ENCODE measurements at places on chromosomes 7 and 10.
A peak's percentile ranks its signal among the peaks of the same experiment; 100 is the strongest.

GRCh38 chr10:95467162-95467599 lies 94.0 kb downstream of the SORBS1 start:
- no peak overlapping the region for H3K4me3 ChIP-seq
- peaks cover 2% of the 10 kb centered on the region for H3K4me1 ChIP-seq
- no peaks in the 10 kb centered on the region for H3K36me3 ChIP-seq
- no peak overlapping the region for H3K27ac ChIP-seq
- peaks cover 16% of the 10 kb centered on the region for H3K27me3 ChIP-seq
- no peak for DNase-seq

GRCh38 chr10:73096041-73096448 lies 621 bp downstream of the P4HA1 start:
- H3K27me3 ChIP-seq = no peaks in the 10 kb centered on the region
- DNase-seq = peak; percentile 72
- peaks cover 16% of the 10 kb centered on the region for H3K36me3 ChIP-seq
- peak overlapping the region; percentile 99 for H3K4me3 ChIP-seq

- H3K27me3 ChIP-seq = no peaks in the 10 kb centered on the region
- H3K27ac ChIP-seq = no peak overlapping the region
- no peak for DNase-seq
- no peaks in the 10 kb centered on the region for H3K4me1 ChIP-seq
- no peak overlapping the region for H3K4me3 ChIP-seq
- H3K36me3 ChIP-seq = no peaks in the 10 kb centered on the region
Measured at GRCh38 chr10:25125201-25125611, 49.6 kb upstream of the GPR158 start.

DNA sequence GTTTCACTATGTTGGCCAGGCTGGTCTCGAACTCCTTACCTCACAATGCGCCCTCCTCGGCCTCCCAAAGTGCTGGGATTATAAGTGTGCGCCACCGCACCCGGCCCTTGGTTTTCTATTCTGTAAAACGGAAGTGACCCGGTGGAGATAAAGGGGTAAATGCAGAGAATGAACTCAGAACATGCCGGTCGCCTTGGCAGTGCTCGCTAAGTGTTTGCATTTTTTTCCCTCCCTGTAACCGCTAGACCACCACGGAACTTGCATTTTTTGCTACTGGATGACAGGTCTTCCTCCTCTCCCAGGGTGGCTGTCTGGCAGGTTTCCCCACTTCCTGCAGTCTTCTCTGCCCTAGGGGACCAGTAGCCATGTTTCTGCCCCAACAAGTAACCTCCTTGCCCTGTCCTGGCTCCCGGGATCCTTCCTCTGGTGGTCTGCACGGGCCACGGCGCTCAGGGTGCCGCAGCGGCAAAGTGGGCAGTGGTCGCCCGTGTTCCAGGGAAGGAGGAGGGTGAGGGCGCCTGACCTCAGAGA lies 18.8 kb upstream of the GNA12 start:
- no peaks in the 10 kb centered on the region for H3K36me3 ChIP-seq
- peaks cover 19% of the 10 kb centered on the region for H3K4me1 ChIP-seq
- no peak for DNase-seq

GRCh38 chr7:142873281-142873784 lies 12.2 kb downstream of the TRPV6 start:
- no peaks in the 10 kb centered on the region for H3K36me3 ChIP-seq
- H3K27me3 ChIP-seq = no peaks in the 10 kb centered on the region

DNA sequence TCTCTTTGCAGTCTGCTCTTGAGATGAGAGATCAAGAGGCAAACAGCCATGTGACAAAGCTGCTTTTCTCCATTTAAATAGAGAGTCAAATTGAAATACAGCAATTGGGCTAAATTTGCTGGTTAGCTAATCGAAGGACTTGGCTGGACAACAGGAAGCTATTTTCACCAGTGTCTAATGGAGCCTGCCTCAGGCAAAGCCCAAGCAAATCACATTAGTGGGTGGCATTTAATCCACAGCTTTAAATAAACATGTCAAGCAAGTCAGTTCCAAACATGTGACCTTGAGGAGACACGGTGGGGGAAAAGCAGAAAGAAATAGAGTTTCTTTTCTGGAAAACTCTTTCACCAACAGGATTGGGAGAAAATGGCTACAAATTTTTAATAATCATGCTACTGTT lies 180.5 kb upstream of the AOAH start:
- H3K27me3 ChIP-seq = no peaks in the 10 kb centered on the region
- peaks cover 2% of the 10 kb centered on the region for H3K4me1 ChIP-seq
- no peak overlapping the region for H3K27ac ChIP-seq
- H3K4me3 ChIP-seq = no peak overlapping the region
- DNase-seq = no peak

DNA sequence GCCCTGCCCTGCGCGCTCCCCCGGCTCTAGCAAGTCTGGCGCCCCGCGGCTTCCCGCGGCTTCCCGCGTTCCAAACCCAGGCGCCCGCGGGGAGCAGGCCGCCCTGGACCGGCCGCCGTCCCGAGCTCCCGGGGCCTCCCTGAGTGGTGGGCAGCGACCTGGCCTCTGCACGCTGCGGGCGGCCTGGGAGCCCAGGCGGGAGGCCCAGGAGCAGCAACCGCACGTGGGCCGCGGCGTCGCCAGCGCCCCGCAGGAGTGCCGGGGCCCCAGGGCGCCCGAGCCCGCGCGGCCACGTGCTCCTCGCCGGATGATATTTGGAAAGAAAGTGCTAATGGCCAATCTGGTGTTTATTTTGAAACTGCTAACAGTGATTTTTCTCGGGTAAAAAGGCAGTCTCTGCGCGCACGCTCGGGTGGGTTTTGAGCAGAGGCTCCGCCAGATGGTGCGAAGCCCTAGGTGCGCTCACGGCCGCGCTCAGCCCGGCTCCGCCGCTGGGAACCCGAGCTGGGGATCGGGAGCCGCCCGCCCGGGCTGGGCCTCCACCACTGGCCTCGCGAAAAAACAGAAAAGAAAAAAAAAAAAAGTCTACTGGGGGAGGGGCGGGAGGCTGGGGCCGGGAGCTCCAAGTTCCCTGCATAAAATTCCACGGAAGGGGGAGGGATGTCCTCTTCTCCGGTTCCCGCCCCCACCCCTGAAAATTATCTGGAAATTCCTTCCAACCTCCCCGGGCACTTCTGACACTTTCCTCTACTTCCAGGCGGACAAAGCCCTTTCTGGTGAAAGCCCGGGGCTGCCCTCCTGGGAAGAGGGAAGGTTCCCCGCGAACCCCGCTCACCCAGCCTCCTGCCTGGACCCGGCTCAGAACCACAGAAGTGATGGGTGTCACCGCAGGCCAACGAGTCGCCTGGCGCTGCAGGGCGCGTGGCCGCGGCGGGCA lies 4.3 kb downstream of the EBF3 start:
- no peak for DNase-seq
- H3K36me3 ChIP-seq = peaks cover 2% of the 10 kb centered on the region
- peaks cover 11% of the 10 kb centered on the region for H3K4me1 ChIP-seq
- no peak overlapping the region for H3K4me3 ChIP-seq
- H3K27ac ChIP-seq = peak overlapping the region; percentile 67
- peaks cover 71% of the 10 kb centered on the region for H3K27me3 ChIP-seq

GRCh38 chr7:81158189-81158588 lies 239.3 kb upstream of the SEMA3C start:
- no peak overlapping the region for H3K4me3 ChIP-seq
- H3K27ac ChIP-seq = no peak overlapping the region
- H3K27me3 ChIP-seq = no peaks in the 10 kb centered on the region

- H3K36me3 ChIP-seq = no peaks in the 10 kb centered on the region
- H3K4me3 ChIP-seq = no peak overlapping the region
- peaks cover 16% of the 10 kb centered on the region for H3K27me3 ChIP-seq
- no peaks in the 10 kb centered on the region for H3K4me1 ChIP-seq
- no peak for DNase-seq
- no peak overlapping the region for H3K27ac ChIP-seq
Measured at GRCh38 chr7:71131256-71132126, 453 bp upstream of the GALNT17 start.

DNA sequence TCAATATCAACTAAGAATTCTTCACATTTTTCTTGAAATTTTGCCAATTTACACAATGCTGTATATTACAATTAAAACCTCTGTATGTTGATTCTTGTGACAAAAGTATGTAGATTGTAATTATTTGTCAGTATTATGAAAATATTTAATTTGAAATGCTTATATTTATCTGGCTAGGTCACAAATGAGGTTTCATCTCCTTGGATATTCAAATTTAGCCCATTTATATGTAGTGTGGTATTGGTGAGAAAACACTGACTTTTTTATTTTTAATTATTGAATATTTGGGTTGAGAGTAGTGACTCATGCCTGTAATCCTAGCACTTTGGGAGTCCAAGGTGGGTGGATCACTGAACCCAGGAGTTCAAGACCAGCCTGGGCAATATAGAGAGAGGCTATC lies 2.9 kb upstream of the RARRES2 start:
- H3K36me3 ChIP-seq = no peaks in the 10 kb centered on the region
- H3K27me3 ChIP-seq = peaks cover 56% of the 10 kb centered on the region
- H3K27ac ChIP-seq = no peak overlapping the region
- H3K4me3 ChIP-seq = no peak overlapping the region
- no peak for DNase-seq

DNA sequence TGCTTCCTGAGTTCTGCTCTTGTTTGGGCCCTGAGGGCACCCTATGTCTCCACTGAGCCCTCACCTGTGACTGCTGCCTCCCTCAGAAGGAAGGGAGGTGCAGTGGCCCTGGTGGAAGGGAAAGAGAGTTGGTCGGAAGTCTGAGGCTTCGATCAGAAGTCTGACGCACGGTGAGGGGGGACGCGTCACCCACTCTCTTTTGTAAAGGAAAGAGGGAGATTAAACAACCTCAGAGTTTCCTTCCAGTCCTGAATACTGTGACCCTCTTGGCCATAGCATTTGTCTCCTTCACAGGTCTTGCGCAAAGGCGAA lies 31.4 kb upstream of the TRIM8 start:
- no peak for DNase-seq
- H3K36me3 ChIP-seq = peaks cover 3% of the 10 kb centered on the region
- H3K4me3 ChIP-seq = no peak overlapping the region
- peak overlapping the region; percentile 74 for H3K27ac ChIP-seq

GRCh38 chr7:156607332-156608172 lies 33.0 kb upstream of the RNF32 start:
- H3K27ac ChIP-seq = no peak overlapping the region
- H3K36me3 ChIP-seq = no peaks in the 10 kb centered on the region
- DNase-seq = no peak
- peak overlapping the region; percentile 24 for H3K4me3 ChIP-seq

DNA sequence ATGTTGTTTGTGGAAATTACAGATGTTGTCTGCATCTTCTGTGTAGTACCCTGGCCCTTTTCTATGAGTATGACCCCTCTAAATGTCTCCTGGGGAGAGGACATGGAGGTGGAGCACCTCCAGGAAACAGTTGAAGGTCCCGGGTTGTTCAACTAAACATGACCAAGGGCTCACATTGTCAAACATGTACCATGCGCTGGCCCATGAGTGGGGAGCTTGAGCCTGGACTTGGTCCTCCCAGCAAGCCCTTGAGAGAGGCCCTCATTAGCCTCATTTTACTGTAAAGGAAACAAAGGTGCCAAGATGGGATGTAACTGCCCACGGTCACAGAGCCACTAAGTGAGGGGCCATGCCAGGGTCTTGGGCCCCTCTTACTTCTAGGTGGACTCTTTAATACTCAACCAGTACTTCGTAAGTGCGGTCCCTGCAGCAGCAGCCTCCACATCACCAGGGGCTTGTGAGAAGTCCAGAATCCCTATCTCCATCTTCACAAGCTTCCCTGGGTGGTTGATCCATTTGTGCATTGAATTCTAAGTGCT lies 31.2 kb downstream of the C10orf71 start:
- H3K4me3 ChIP-seq = no peak overlapping the region
- H3K36me3 ChIP-seq = peaks cover under 1% of the 10 kb centered on the region
- no peaks in the 10 kb centered on the region for H3K27me3 ChIP-seq
- no peak overlapping the region for H3K27ac ChIP-seq
- DNase-seq = no peak
- H3K4me1 ChIP-seq = peaks cover 1% of the 10 kb centered on the region

DNA sequence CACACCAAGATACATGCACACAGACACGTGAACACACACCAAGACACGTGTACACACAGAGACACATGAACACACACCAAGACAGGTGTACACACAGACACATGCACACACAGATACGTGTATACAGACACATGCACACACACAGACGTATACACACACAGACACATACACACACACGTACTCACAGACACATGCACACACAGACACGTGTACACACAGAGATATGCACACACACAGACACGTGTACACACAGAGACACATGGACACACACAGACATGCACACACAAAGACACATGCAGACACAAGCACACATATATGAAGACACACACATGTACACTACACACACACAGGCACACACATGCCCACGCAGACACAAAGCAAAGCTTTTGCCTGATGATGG lies 134.6 kb downstream of the TCERG1L start:
- H3K27ac ChIP-seq = no peak overlapping the region
- H3K4me1 ChIP-seq = no peaks in the 10 kb centered on the region
- H3K27me3 ChIP-seq = no peaks in the 10 kb centered on the region
- no peak for DNase-seq
- H3K4me3 ChIP-seq = no peak overlapping the region

GRCh38 chr10:113096128-113096996 lies 146.3 kb downstream of the TCF7L2 start:
- H3K4me1 ChIP-seq = peaks cover 12% of the 10 kb centered on the region
- no peaks in the 10 kb centered on the region for H3K36me3 ChIP-seq
- peaks cover 11% of the 10 kb centered on the region for H3K27me3 ChIP-seq
- no peak overlapping the region for H3K4me3 ChIP-seq
- no peak for DNase-seq

GRCh38 chr7:18895456-18895855 lies 222.0 kb downstream of the TWIST1 start:
- no peak overlapping the region for H3K4me3 ChIP-seq
- H3K36me3 ChIP-seq = no peaks in the 10 kb centered on the region
- no peaks in the 10 kb centered on the region for H3K4me1 ChIP-seq
- H3K27ac ChIP-seq = no peak overlapping the region

DNA sequence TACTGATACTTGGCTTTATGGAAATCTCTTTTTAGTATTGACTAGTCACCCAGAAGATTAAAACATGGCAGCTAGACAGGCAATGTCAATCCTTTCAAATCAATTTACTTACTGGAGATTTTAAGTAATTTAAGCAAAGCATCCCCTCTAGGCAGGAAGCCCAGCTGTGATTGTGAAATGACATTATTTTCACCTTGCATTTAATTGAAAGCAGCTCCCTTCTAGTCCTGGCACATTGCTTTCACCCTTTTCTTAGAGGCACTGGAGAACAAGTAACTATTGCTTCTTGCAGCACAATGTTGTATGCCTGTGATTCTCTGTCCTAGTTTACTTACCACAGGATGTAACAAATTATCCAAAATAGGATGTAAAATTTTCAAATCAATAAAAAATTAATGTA lies 13.3 kb downstream of the ST7 start:
- peaks cover 10% of the 10 kb centered on the region for H3K4me1 ChIP-seq
- H3K27ac ChIP-seq = no peak overlapping the region

- no peak overlapping the region for H3K4me3 ChIP-seq
- peaks cover 12% of the 10 kb centered on the region for H3K4me1 ChIP-seq
- H3K27me3 ChIP-seq = peaks cover 5% of the 10 kb centered on the region
- DNase-seq = no peak
Measured at GRCh38 chr10:77553311-77553710, 84.3 kb downstream of the KCNMA1 start.

- H3K4me3 ChIP-seq = no peak overlapping the region
- no peaks in the 10 kb centered on the region for H3K4me1 ChIP-seq
- DNase-seq = no peak
- no peaks in the 10 kb centered on the region for H3K36me3 ChIP-seq
Measured at GRCh38 chr10:96387601-96388000, 28.8 kb upstream of the OPALIN start.

All from T-helper 2 cell treated with Interferon-gamma antibody and Interleukin-4, amounts not matched to agents 5 μg/mL and 100 μg/mL, for 36 hours (primary cell).